ENCODE measurements at places on chromosomes 5 and 9.

GRCh38 chr9:26413611-26414010 is 479.0 kb downstream of the CAAP1 start:
- no peak for DNase-seq

DNA sequence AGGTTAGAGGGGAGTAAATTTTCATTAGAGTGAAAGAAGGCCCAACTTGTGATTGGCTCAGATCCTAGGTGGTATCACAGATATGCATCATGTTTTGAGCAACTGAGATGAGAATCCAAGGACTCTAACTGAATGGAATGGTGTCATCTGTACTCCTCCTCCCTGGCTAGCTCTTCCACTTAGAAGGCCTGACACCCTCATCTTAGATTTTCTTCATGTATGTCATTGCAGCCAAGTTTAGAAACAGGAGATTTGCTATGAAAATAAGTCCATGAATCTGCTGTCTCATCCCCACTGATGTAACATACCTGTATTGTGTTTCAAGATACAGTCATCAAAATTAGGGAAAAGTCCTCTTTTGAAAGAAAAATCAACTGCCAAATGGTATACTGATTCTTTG is 54.4 kb downstream of the ITGA1 start:
- DNase-seq = no peak

DNA sequence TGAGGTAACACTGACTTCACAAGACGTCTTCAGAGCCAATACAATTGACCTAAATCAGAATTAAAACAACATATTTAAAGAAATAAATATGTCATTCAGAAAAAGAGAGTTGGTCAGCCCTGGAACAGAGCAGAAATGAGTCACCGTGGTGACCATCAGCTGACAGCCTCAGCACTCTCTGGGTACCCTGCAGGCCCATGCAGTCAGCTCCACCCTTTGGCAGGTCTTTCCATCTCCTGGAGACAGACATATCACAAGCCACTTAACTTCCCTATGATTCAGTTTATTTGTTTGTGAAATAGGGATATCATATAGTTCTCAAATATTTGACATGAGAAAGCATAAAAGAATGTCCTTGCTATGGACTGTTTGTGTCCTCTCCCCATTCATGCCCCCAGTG is 151.6 kb upstream of the MEF2C start:
- no peak for DNase-seq

DNA sequence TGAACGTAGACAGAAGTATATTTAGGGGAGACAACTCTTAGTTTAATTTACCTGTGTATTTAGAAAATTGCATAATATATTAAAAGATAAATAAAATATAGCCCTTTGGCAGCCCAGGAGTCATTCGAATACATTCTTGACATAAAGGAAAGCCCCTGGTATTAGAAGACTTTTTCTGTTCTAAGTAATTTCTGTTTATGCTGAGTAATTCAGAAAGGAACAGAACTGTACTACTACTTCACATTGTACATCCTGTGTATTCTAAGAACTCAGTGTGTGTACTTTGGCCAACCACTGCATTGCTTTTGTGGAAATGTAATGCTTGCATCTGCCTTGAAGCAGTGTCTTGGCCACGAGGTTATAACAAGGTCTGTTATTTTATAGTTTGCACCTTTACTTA is 136.4 kb downstream of the KDM4C start:
- no peak for DNase-seq

GRCh38 chr5:116583085-116583861 is 8.7 kb upstream of the SEMA6A start:
- no peak for DNase-seq

DNA sequence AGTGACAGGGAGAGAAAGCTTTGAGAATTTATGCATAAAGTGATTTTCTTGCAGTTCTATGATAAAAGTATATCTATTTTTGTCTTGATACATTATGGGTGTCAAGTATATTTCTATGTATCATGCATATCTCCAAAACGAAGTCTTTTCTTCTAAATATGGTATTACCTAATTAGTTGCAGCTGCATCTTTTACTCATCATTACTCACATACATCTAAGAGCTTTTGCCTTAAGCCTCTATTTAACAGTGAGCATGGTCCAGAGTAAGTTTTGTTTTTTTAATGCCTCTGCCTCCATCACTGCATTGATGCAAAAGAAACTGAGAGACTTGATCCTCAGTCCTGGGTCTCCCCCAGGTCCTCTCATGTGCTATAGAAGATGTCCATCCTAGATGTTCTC is 40.0 kb upstream of the SMC5 start:
- DNase-seq = no peak

- DNase-seq = no peak
These were observed 54.6 kb downstream of the AHRR start for GRCh38 chr5:375921-376798.
